ENCODE measurements at places on chromosomes 1 and 21. TPM values are rescaled to one million over a fixed set of nuclear protein-coding genes. Genes with fewer than 3 reads are reported as not detected.
A peak's percentile ranks its signal among the peaks of the same experiment; 100 is the strongest.

- peaks cover 4% of the 10 kb centered on the region for H3K36me3 ChIP-seq
- no peak for DNase-seq
- H3K4me1 ChIP-seq, result peaks cover 9% of the 10 kb centered on the region
- no peak overlapping the region for H3K4me3 ChIP-seq
- H3K27me3 ChIP-seq, result peaks cover 4% of the 10 kb centered on the region
Measured at GRCh38 chr1:205827623-205828022, 14.6 kb upstream of the SLC41A1 start.

Gene ARHGEF10L
- not detected for total RNA-seq

DNA sequence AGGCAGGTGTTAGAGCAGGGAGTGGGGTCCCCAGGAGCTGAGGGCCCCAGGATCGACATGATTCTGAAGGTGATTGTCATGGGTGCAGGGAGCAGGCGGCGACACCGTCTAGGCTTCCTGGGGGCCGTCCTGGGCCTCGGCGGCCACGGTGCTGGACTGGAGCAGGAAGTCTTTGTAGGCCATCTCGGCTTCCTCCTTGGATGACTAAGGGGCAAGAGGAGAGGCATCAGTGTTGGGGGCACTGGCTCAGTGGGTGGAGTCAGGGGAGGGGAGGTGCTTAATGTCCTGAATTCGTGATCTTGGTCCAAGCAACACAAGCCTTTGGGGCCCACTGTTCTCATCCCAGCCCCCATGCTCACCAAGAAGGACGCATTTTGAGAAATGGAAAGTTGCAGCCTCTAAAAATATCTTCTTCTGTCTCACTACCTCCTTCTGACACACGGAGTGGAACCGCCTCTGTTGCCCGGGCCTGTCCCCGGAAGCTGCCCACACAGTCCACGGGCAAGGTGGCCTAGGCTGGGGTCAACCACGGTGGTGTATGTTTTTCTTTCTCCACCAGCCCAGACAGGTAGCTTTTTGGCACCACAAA lies 8.6 kb upstream of the FCMR start:
- peak overlapping the region; percentile 85 for H3K27ac ChIP-seq
- no peaks in the 10 kb centered on the region for H3K36me3 ChIP-seq
- peak overlapping the region; percentile 40 for H3K4me3 ChIP-seq

GRCh38 chr1:203034422-203035110 lies 8.3 kb downstream of the PPFIA4 start:
- no peak overlapping the region for H3K27ac ChIP-seq
- H3K36me3 ChIP-seq, result no peaks in the 10 kb centered on the region
- no peak overlapping the region for H3K4me3 ChIP-seq

Gene ARHGEF11
- 15.3 TPM for total RNA-seq

- DNase-seq, result no peak
- H3K27ac ChIP-seq, result no peak overlapping the region
- no peak overlapping the region for H3K4me3 ChIP-seq
- H3K4me1 ChIP-seq, result peaks cover 20% of the 10 kb centered on the region
- H3K27me3 ChIP-seq, result peaks cover under 1% of the 10 kb centered on the region
Measured at GRCh38 chr1:43054961-43055360, 96.3 kb upstream of the SLC2A1 start.

DNA sequence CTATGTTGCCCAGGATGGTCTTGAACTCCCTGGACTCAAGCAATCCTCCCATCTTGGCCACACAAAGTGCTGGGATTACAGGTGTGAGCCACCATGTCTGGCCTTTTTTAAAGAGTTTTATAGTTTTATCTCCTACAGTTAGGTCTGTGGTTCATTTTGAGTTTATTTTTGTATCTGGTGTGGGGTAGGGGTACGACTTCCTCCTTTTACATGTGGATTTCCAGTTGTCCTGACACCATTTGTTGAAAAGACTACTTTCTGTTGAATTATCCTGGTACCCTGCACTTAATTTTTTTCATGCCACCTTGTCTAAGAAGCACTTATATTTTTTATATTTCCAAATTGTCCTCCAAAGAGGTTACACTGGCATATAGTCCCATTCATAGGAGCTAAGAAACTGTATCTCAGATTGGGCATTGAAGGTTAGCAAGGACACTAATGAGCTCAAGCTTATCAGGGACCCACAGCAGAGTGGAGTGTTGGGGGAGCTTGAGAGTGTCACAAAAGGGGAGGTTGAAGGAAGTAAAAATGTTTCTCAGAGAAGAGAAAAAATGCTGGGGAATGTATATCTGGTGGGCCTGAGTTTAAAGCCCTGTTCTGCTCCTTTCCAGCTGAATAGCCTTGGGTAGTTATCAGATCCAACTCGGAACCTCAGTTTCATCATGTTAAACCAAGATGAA lies 23.4 kb upstream of the MEF2D start:
- DNase-seq, result no peak
- peaks cover 36% of the 10 kb centered on the region for H3K36me3 ChIP-seq
- H3K27ac ChIP-seq, result peak overlapping the region; percentile 92
- H3K27me3 ChIP-seq, result no peaks in the 10 kb centered on the region
- peaks cover 45% of the 10 kb centered on the region for H3K4me1 ChIP-seq
- peak overlapping the region; percentile 60 for H3K4me3 ChIP-seq

Gene LYPD8
- total RNA-seq, result not detected

Gene ZBTB37
- total RNA-seq, result 11.2 TPM

GRCh38 chr1:173002891-173003838 lies 47.6 kb downstream of the TNFSF18 start:
- DNase-seq, result no peak
- H3K27me3 ChIP-seq, result no peaks in the 10 kb centered on the region
- H3K4me3 ChIP-seq, result no peak overlapping the region
- H3K4me1 ChIP-seq, result peaks cover 13% of the 10 kb centered on the region

GRCh38 chr1:89724369-89725010 lies 91.6 kb downstream of the LRRC8C start:
- H3K4me3 ChIP-seq, result peak overlapping the region; percentile 32
- peaks cover 91% of the 10 kb centered on the region for H3K4me1 ChIP-seq
- H3K36me3 ChIP-seq, result peaks cover 72% of the 10 kb centered on the region
- peak overlapping the region; percentile 85 for H3K27ac ChIP-seq
- no peaks in the 10 kb centered on the region for H3K27me3 ChIP-seq
- DNase-seq, result peak; percentile 68

DNA sequence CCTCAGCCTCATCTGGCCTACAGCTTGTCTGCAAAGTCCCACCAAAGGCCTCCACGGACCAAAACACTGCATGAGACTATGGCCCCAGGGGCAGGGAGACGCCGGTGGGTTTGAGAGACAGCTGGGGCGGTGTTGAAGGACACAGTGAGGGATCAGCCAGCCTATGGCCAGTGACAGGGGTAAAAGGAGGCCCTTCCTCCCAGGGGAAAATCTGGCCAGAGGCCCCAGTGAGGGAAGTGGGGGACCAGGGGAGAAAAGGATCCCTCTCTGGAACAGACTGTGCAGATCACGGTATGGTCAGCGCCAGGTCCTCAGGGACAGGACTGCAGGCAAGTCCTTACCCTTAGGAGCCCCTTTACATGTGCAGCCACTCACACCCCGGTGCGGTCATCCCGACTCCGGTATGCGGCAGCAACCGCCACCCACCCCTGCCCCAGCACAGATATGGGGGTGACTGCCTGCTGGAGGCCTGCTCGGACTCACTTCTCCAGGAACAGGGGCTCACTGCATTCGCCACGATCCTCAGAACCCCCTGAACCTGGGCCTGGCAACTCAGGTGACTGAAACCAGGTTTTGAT lies 1.3 kb downstream of the CERS2 start:
- peak overlapping the region; percentile 87 for H3K4me3 ChIP-seq
- H3K36me3 ChIP-seq, result peaks cover 26% of the 10 kb centered on the region
- no peaks in the 10 kb centered on the region for H3K27me3 ChIP-seq
- H3K27ac ChIP-seq, result peak overlapping the region; percentile 85
- peaks cover 64% of the 10 kb centered on the region for H3K4me1 ChIP-seq

DNA sequence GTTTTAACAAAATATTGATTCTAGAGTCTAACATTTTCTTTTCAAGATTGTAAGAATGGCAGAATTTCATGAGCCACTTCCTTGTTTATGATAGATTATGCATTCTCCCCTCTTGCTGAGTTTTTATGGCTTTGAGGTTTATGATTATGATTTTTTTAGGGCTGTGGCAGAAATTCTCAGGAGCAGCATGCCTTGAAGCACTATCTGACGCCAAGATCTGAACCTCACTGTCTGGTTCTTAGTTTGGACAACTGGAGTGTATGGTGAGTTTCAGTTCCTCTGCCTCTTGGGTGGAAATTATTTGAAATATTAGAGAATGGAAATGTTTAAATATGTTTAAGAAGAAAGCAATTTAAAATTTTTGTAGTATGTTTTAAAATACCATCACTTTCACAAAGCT lies 10.2 kb downstream of the USP16 start:
- H3K36me3 ChIP-seq, result peaks cover 60% of the 10 kb centered on the region
- H3K4me3 ChIP-seq, result no peak overlapping the region
- H3K27me3 ChIP-seq, result no peaks in the 10 kb centered on the region
- no peak overlapping the region for H3K27ac ChIP-seq
- H3K4me1 ChIP-seq, result peaks cover 6% of the 10 kb centered on the region
- no peak for DNase-seq

DNA sequence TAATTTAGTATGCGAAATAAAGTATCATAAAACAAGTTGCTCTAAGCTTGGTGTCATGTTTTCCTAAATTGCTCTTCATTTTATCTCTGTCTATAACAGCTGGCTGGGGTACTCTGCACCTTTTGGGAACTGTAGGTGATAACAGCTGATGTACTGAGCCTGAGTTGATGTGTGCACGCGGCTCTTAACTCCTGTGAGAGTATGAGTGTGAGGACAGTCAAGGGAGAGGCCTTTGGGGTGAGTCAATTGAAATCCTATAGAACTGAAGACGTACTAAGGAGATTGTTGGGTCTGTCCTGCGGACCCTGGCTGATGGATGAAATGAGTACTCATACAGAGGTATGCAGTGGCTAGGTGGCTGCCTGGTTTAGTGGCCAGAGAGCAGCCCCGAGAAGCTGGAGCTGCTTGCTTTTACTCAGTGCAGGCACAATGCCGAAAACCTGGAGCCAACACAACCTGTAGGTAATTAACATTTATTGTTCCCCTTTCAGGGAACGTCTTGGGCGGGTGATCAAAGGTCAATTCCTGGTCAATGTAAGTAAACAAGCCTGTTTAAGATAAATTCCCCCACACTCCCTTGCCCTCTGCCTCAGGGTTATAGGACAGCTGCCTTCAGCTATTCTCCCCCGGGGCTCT lies 188.5 kb downstream of the PRDM2 start:
- no peaks in the 10 kb centered on the region for H3K4me1 ChIP-seq
- peaks cover 19% of the 10 kb centered on the region for H3K27me3 ChIP-seq
- H3K27ac ChIP-seq, result no peak overlapping the region
- no peaks in the 10 kb centered on the region for H3K36me3 ChIP-seq
- DNase-seq, result no peak

GRCh38 chr1:153614189-153614900 lies 1.4 kb upstream of the S100A16 start:
- H3K4me3 ChIP-seq, result no peak overlapping the region
- no peaks in the 10 kb centered on the region for H3K27me3 ChIP-seq
- no peak overlapping the region for H3K27ac ChIP-seq
- no peaks in the 10 kb centered on the region for H3K36me3 ChIP-seq
- peaks cover 9% of the 10 kb centered on the region for H3K4me1 ChIP-seq

Gene IFI44
- 165 TPM for total RNA-seq

DNA sequence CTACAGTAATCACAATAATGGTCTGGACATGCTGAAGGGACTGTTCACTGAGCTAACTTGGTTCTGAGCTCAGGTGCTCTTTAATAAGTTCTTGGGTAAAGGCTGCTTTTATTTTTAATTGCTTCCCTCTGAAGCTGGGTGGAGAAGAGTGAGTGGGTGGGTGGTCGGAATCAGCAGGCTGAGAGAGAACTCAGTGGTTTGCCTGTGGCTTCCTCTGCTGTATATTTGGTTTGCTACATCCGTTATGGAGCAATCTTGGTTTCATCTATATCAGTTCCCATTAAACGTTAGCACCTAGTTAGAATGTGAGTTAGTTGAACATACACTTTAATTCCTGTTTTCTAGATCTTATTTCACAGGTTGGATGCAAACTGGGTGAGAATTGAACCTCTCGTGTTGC lies 23.3 kb downstream of the CNIH4 start:
- H3K4me1 ChIP-seq, result peaks cover 78% of the 10 kb centered on the region
- DNase-seq, result peak; percentile 76
- no peaks in the 10 kb centered on the region for H3K27me3 ChIP-seq
- peak overlapping the region; percentile 87 for H3K27ac ChIP-seq
- peak overlapping the region; percentile 68 for H3K4me3 ChIP-seq
- peaks cover 78% of the 10 kb centered on the region for H3K36me3 ChIP-seq

DNA sequence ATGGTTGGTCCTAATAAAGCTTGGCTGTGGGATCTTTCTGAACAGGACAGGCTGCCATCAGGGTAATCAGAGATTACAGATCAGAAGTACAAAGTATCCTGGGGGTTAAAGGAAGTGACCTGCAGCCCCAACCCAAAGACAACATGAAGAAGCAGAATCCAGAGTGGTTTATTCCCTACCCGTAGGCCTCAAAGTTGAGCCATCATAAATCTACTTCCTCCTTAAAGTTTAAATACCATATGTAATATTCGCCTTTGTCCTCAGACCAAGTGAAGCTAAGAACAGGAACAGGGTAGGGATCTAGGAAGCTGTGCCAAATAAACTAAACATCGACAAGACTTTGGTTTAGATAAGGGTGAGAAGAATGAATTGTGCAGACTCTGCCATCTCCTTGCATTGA lies 15.9 kb upstream of the DHX9 start:
- H3K4me3 ChIP-seq, result no peak overlapping the region
- H3K4me1 ChIP-seq, result no peaks in the 10 kb centered on the region
- H3K36me3 ChIP-seq, result no peaks in the 10 kb centered on the region
- peaks cover 3% of the 10 kb centered on the region for H3K27me3 ChIP-seq

All from activated CD8-positive, alpha-beta T cell treated with anti-CD3 and anti-CD28 coated beads, Interleukin-2, amount 10 ng/mL, durations not matched to agents 7 days and 5 days (primary cell).